ENCODE measurements at places on chromosomes 7 and 10.

- DNase-seq, result no peak
Measured at GRCh38 chr10:78755877-78756455, 312.8 kb upstream of the ZMIZ1 start.

DNA sequence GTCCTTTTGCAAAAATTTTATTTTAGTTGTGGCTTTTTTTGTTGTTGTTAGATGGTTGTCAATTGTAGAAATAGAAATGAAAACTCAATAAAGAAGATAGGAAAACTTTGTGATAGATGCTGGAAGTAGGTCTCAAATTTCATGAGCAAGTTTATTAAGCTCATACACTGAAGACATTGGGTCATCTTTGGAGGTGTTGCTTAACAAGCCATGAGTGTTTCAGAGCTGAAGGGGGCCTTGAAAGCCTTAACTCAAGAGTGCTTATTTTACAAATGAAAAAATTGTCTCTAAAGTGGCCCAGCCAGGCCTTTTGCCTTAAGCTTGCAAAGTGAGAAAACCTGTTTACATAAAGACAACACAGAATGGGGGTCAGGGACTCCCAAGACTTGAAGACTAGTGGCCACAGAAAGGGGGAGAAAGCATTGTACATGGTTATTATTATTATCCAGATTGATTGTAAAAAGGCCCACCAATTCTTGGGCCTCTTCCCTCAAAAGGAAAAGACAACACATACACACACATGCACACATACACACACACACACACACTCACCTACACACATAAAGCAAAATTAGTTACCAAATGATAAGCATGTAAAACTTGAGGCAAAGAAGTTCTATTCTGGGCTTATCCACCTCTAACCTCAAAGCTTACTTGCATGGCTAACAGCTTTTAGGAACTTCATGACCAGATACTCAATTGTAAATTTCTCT lies 49.7 kb upstream of the GLCCI1 start:
- no peak for DNase-seq

DNA sequence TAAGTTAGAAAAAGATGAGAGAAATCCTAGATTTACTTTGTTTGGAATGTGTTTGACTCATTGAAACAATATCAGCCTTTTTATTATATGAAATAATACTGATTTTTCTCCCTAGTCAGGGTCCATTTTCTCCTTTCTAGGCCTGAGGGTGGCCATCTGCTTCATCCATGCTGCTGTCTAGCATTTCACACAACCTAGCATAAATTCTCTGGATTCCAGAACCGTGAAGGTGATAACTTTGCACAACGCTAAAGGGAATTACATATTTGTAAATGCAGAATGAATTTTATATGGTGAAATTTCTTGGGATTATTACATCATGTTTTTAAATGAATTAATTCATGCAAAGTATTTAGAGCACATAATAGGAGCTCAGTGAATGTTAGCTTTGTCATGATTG lies 505.1 kb downstream of the INHBA start:
- no peak for DNase-seq

DNA sequence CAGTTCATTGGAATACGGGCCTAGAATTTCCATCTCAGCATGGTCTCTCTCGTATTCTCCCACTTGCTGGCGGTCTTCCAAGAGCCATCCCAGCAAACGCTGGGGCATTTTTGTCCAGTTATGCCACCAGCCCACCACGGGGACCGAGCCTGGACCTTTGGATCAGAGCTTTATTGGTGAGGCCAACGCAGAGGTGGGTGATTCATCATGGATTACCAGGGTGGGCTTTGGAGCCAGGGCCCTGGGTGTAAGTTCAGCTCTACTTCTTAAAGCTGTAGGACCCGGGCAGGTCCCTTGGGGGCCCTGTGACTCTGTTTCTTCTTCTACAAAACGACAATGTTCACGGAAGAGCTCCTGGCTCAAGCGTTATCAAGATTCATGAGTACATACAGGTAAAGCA lies 22.7 kb upstream of the PITRM1 start:
- no peak for DNase-seq

DNA sequence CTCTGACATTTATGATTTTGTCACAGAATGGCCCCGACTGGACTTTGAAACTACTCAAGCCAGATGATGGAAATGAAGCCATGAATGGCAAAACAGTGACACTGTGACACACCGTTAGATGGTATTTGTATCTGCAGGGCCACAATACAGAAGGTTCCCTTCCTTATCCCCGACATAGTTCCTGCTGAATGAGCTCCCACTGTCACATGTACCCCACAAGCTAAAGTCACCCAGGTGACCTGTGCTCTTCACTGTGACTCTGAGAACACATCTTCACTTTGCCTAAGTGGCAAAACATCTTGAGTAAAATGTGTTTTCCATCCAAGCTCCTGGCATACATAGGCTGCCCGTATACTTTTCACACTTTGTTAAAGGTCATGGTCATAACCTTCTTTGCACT lies 89.5 kb downstream of the LSM5 start:
- no peak for DNase-seq

GRCh38 chr7:47571331-47572093 lies 10.4 kb downstream of the TNS3 start:
- DNase-seq, result no peak

- DNase-seq, result no peak
Measured at GRCh38 chr10:102462512-102463054, 11.2 kb upstream of the C10orf95 start.

DNA sequence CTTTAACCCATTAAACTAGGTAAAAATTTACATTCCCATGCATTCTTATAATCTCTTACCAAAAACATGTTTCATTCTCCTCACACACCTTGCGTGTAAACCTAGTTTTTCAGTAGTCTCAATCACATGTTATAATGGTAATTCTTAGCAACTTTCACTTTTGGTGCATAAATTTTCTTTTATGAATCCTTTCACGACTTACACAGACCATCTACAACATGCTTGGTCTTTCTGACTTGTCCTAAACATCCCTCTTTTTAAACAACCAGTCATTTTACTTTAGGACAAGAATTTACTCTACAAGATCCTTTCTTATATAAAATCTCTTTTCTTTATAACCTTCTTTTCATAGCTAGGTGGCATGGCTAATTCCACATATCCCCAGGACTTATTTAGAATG lies 25.8 kb downstream of the FBXL13 start:
- no peak for DNase-seq

- no peak for DNase-seq
Measured at GRCh38 chr10:1120801-1121211, 64.6 kb downstream of the WDR37 start.

- DNase-seq, result peak; percentile 5
Measured at GRCh38 chr10:73859428-73859783, 14.9 kb downstream of the CAMK2G start.

DNA sequence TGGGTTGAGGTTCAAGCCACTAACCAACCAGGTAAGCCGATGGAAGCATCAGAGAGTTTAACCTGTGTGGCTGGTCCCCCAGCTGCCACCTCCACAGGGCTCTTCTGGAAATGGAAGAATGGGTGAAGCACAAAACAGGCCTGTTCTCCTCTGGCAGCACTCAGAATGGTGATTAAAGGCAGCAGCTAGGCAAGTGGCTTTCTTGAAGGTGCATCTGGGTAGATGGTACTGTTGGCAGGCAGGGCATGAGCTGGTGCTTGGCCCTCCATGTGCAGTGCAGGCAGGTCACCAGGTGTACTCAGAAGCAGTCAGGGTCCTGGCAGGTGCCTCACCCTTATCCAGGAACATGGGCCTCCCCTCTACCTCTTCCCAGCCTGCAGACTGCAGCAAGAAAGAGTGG lies 11.5 kb downstream of the AKR1E2 start:
- no peak for DNase-seq

GRCh38 chr7:133436014-133436428 lies 183.1 kb downstream of the EXOC4 start:
- no peak for DNase-seq

GRCh38 chr7:147012666-147013065 lies 896.1 kb downstream of the CNTNAP2 start:
- no peak for DNase-seq

GRCh38 chr10:61263518-61263917 lies 189.7 kb downstream of the TMEM26 start:
- no peak for DNase-seq

DNA sequence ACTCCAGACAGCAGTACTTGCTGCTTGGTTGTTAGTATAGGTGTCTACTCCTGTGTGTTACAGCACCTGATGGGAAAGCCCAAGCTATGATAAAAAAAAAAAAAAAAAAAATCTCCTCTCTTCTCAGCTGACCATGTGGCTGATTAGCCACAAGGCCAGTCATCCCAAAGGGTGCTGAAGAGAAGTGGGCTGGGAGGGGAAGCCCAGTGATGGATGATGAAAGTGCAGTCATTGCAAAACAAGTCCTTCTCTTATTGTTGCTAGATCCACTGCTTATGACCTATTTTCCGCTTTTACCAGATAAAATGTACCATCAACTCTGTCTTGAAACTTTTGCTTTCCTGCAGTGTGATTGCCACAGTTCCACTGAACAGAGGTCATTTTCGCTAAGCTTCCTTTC lies 1092.5 kb upstream of the C7orf33 start:
- DNase-seq, result no peak

- no peak for DNase-seq
Measured at GRCh38 chr7:156019776-156020565, 207.7 kb upstream of the SHH start.

GRCh38 chr7:32068411-32069101 lies 1.7 kb downstream of the PDE1C start:
- no peak for DNase-seq

DNA sequence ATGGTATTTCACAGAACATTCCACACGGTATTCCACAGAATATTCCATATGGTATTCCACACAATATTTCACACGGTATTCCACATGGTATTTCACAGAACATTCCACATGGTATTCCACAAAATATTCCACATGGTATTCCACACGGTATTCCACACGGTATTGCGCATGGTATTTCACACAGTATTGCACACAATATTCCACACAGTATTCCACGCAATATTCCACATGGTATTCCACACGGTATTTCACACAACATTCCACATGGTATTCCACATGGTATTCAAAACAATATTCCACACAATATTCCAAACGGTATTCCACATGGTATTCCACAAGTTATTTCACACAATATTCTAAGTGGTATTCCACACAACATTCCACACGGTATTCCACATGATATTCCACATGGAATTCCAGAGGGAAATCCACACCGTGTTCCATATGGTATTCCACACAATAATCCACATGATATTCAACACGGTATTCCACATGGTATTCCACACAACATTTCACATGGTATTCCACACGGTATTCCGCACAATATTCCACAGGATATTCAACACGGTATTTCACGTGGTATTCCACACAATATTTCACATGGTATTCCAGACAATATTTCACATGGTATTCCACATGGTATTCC lies 136.7 kb upstream of the CHST15 start:
- no peak for DNase-seq

GRCh38 chr10:62583876-62584615 lies 209.9 kb downstream of the ZNF365 start:
- no peak for DNase-seq

GRCh38 chr10:24569330-24569796 lies 154.3 kb downstream of the ARHGAP21 start:
- DNase-seq, result no peak

Measured in stimulated activated CD4-positive, alpha-beta T cell treated with anti-CD3 and anti-CD28 coated beads, Interleukin-4, amount 100 ng/mL, for 4 hours (primary cell).